ENCODE measurements at places on chromosomes 5 and 9. TPM values are rescaled to one million over a fixed set of nuclear protein-coding genes. Genes with fewer than 3 reads are reported as not detected.

DNA sequence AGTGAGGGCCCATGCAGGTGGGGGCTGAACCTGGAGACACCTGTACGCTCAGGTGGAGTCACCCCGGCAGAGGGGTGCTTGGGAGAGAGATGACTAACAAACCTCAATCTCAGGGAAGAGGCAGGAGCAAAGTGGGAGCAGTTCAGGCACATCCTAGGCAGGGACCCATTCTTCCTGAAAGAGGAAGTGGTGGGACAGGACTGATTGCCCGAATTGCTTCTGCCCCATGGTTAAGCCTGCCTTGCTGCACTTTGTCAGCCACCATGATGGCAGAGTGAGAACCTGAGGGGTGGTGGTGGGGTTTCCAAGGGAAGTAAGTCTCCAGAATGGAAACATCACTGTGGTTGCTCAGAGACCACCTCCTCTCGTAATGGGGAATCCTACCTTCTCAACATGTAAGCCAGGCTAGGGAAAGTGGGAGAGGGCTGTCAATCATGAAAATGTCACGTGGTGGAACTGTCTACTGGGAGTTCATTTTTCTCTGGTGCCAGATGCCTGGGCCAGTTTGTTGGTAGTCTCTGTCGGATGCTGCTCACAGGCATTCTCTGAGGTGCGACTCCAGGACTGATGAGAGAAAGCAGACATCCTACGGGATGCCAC lies 150.4 kb downstream of the HSPA4 start:
- DNase-seq: no peak

The LMNB1 gene
- 143 TPM for polyA plus RNA-seq

The CATSPER3 gene
- polyA plus RNA-seq: 1.2 TPM

DNA sequence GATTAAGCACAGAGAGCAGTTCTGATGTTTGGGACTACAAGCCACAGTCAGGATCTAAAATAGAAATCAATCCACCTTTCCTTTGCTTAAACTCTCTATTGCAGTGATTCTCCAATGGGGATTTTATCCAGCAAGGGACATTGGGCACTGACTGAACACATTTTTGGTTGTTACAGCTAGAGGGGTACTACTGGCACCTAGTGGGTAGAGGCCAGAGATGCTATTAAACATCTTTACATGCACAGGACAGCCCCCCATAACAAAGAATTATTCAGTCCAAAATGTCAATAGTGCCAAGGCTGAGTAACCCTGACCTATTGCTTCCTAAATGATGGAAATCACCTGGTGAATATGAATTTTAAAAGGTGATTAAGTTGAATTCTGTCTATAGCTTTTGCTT lies 12.0 kb downstream of the ZNF622 start:
- DNase-seq: no peak

DNA sequence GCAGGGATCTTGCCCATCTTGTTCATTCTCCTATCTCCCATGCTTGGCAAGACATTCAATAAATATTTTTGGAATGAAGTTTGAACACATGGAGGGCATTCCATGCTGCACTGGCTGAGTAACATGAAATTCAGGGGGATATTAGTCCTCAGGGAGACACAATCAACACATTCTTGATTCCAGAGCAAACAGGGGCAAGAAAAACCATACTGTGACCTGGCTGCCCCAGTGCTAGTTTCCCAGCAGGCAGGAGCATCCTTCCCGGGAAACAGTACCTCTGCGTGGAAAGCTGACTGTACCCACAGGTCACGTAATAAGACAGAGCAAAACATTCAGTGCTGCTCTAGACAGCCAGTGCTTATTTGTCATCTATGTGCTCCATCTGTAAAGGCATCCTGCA lies 66.3 kb upstream of the SPOCK1 start:
- no peak for DNase-seq

The N4BP3 gene
- polyA plus RNA-seq: 3.9 TPM

- DNase-seq: no peak
Measured at GRCh38 chr5:113099822-113100221, 123.2 kb downstream of the DCP2 start.

The SLC1A3 gene
- polyA plus RNA-seq: 2.6 TPM

DNA sequence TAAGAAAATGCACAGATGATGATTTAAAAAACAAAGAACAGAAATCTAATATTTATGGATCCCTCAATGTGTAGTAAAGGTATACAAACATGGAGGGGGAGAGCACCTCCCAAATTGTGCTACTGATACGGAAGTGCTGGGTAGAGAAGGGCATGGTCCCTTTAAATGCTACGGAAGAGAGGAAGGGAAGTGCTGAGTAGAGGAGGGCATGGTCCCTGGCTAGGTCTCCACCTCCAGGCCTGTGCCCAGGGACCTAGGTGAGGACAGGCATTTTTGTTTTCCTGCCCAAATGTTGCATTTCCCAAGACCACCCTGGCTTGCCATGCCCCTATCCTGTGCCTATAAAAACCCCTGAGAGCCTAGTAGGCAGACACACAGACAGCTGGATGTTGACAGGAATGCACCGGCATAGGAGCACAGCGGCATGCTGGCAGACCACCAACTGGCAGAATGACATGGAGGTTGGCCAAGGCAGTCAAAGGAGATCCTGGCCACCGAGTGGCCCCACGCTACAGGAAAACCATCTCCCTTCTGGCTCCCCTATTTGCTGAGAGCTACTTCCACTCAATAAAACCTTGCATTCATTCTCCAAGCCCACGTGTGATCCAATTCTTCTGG lies 62.1 kb upstream of the SPDL1 start:
- no peak for DNase-seq

- DNase-seq: no peak
Measured at GRCh38 chr5:175306381-175306780, 137.6 kb downstream of the DRD1 start.

- DNase-seq: no peak
Measured at GRCh38 chr5:6573651-6574101, 59.2 kb downstream of the NSUN2 start.

The CDC20B gene
- polyA plus RNA-seq: 0.87 TPM

- DNase-seq: no peak
Measured at GRCh38 chr9:34592895-34593601, 3.5 kb upstream of the CNTFR start.

GRCh38 chr9:70411121-70411929 lies 3.1 kb downstream of the KLF9 start:
- DNase-seq: no peak

GRCh38 chr9:70044490-70045307 lies 1.1 kb downstream of the MAMDC2 start:
- no peak for DNase-seq

- DNase-seq: no peak
Measured at GRCh38 chr5:106195679-106196474, 1474.9 kb downstream of the EFNA5 start.

GRCh38 chr9:90767523-90768100 lies 34.0 kb upstream of the SYK start:
- DNase-seq: no peak

- no peak for DNase-seq
Measured at GRCh38 chr9:132942541-132943182, 1.8 kb downstream of the TSC1 start.

The SYK gene
- 28.9 TPM for polyA plus RNA-seq
